ENCODE measurements at places on chromosomes 7 and 10. TPM values are rescaled to one million over a fixed set of nuclear protein-coding genes. Genes with fewer than 3 reads are reported as not detected.
A peak's percentile ranks its signal among the peaks of the same experiment; 100 is the strongest.

- no peak for DNase-seq
- no peak overlapping the region for H3K4me3 ChIP-seq
- peak overlapping the region; percentile 39 for H3K27ac ChIP-seq
- peaks cover 15% of the 10 kb centered on the region for H3K4me1 ChIP-seq
- H3K27me3 ChIP-seq, result no peaks in the 10 kb centered on the region
- H3K36me3 ChIP-seq, result peaks cover 7% of the 10 kb centered on the region
Observed at GRCh38 chr7:140364819-140365218, 33.5 kb downstream of the SLC37A3 start.

GRCh38 chr10:99555825-99556523, 23.2 kb downstream of the NKX2-3 start:
- DNase-seq, result no peak
- peaks cover 7% of the 10 kb centered on the region for H3K4me1 ChIP-seq
- H3K4me3 ChIP-seq, result no peak overlapping the region
- no peak overlapping the region for H3K27ac ChIP-seq

GRCh38 chr10:86729677-86730076, 26.7 kb upstream of the BMPR1A start:
- peaks cover 3% of the 10 kb centered on the region for H3K4me1 ChIP-seq
- no peak for DNase-seq
- H3K4me3 ChIP-seq, result no peak overlapping the region
- H3K36me3 ChIP-seq, result peaks cover 4% of the 10 kb centered on the region

The MDFIC gene
- 90.2 TPM for total RNA-seq

GRCh38 chr10:25263931-25264330, 89.1 kb downstream of the GPR158 start:
- no peaks in the 10 kb centered on the region for H3K36me3 ChIP-seq
- no peaks in the 10 kb centered on the region for H3K27me3 ChIP-seq
- DNase-seq, result no peak
- no peak overlapping the region for H3K4me3 ChIP-seq
- H3K4me1 ChIP-seq, result no peaks in the 10 kb centered on the region

The GRID2IP gene
- 0.18 TPM for total RNA-seq

DNA sequence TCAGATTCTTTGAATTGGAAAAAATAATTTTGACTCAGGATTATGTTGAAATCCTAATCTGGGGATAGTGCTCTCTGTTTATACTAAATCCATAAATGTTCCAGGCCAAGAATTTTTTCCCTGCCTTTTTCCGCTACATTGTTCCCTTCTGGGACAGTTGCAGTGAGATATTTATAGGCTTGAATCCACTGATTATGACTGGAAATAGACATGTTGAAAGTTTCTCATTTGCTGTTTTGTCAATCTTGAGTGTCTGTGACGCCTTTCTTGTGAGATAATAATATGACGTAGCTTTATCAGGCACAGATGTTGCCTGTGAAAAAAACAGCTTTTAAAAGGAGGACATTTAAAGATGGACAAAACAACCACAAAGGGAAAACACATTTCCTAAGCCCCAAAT, 155.9 kb downstream of the ARID5B start:
- peaks cover 13% of the 10 kb centered on the region for H3K36me3 ChIP-seq
- H3K27ac ChIP-seq, result no peak overlapping the region
- H3K27me3 ChIP-seq, result no peaks in the 10 kb centered on the region

DNA sequence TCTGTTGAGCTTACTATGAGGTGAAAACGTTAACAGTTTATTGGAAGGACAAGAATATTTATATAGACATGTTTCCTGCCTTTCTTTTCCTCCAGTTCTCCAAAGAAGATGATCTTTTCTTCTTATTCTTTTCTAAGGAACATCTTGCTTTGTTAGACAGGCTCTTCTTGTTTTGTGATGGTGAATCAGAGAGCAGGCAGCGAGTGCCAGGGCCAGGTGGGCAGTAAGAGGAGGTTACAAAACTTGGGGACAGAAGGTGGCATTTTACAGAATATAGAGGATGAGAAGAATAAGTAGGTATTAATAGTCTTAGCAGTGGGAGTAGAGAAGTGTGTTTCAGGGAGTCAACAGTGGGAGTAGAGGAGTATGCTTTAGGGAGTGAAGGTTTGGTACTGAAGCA, 223.6 kb downstream of the ARL4A start:
- no peak overlapping the region for H3K27ac ChIP-seq
- peaks cover 2% of the 10 kb centered on the region for H3K36me3 ChIP-seq
- no peak for DNase-seq
- peaks cover 8% of the 10 kb centered on the region for H3K4me1 ChIP-seq

- H3K4me1 ChIP-seq, result peaks cover 4% of the 10 kb centered on the region
- no peak overlapping the region for H3K27ac ChIP-seq
- no peaks in the 10 kb centered on the region for H3K27me3 ChIP-seq
- no peak overlapping the region for H3K4me3 ChIP-seq
- DNase-seq, result no peak
Observed at GRCh38 chr7:92898798-92899197, 62.4 kb upstream of the CDK6 start.

GRCh38 chr7:103299660-103300059, 2.4 kb downstream of the PMPCB start:
- H3K4me1 ChIP-seq, result peaks cover 26% of the 10 kb centered on the region
- no peak for DNase-seq
- no peak overlapping the region for H3K4me3 ChIP-seq
- H3K36me3 ChIP-seq, result no peaks in the 10 kb centered on the region

DNA sequence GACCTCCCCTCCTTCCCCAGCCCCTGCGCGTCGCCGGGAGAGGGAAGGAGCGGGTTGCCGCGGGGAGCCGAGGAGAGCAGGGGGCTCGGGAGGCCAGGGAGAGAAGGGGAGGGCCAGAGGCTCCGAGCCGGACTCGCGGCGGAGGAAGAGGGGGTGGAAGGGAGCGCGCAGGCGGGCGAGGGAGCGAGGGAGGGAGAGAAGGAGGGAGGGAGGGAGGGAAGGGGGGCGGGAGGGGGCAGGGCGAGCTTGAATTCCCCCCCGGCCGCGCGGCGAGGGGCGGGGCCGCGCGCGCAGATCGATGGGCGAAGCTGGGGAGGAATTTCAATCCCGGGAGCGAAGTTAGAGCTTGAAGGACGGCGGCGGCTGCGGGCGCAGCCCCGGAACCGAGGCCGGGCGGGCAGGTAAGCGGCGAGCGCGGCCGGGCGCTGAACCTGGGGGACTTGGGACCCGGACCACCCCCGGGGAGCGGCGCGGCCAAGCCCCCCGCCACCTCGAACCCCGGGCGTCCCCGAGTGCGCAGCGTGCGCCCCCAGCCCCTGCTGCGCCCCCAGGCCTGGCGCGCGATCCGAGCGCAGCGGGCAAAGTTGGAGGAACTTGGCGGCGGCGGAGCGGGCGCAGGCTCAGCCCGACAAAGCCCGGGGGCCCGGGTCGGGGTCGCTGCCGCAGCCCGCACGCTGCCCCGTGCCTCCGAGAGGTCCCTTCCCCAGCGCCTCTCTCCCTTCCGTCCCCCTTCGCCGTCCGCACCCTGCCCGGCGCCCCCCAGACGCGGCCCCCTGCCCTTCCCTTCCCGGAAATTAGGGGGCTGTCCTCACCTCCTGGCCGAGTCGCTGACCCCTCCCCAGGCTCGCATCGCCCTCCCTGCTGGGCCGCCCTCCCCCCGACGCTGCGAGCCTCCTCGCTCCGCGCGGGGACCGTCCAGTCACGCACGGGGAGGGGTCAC, at the start of gene ELFN1:
ELFN1 (plus strand) TSS at position 324 of the 940 bp plus-strand sequence. CDS start 74,320 bp downstream, outside the sequence.
- peaks cover 2% of the 10 kb centered on the region for H3K36me3 ChIP-seq
- H3K4me3 ChIP-seq, result peak within 1 kb of the TSS; percentile 79
- peaks cover 5% of the 10 kb centered on the region for H3K4me1 ChIP-seq
- H3K27me3 ChIP-seq, result peaks cover 28% of the 10 kb centered on the region
- no peak within 1 kb of the TSS for H3K27ac ChIP-seq
- DNase-seq, result no peak

DNA sequence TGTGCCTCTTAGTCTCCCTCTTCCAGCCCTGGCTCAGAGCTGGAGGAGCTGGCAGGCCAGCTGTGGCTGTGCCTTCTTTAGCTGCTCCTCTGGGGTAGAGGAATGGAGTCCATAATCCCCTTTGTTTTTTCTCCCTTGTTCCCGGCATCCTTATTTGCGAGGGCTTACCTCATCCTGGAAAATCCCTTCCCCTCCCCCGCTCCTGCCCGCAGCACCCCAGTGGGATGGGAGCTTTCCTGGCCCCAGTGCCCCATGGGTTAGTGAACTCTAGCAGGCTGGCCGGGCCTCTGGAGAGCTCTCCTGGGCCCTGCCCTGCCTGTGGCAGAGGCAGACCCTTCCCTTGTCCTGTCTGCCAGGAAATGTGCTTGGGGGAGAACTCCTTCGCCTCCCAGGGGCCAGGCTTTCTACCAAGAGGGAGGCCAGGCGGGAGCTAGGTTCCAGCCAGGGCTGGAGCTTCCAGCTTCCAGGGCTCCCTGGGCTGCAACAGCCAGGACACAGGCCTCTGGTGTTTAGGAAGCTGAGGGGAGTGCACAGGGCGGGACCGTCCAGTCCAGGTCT, 16.5 kb upstream of the TRIM8 start:
- no peak for DNase-seq
- peaks cover 5% of the 10 kb centered on the region for H3K36me3 ChIP-seq
- H3K4me1 ChIP-seq, result peaks cover 13% of the 10 kb centered on the region

The CDH23 gene
- total RNA-seq, result 8.1 TPM

The MRC1 gene
- 0.39 TPM for total RNA-seq

GRCh38 chr10:86439544-86439943, 72.9 kb upstream of the GRID1 start:
- peaks cover 5% of the 10 kb centered on the region for H3K36me3 ChIP-seq
- DNase-seq, result no peak
- H3K4me1 ChIP-seq, result peaks cover 16% of the 10 kb centered on the region
- no peak overlapping the region for H3K4me3 ChIP-seq

DNA sequence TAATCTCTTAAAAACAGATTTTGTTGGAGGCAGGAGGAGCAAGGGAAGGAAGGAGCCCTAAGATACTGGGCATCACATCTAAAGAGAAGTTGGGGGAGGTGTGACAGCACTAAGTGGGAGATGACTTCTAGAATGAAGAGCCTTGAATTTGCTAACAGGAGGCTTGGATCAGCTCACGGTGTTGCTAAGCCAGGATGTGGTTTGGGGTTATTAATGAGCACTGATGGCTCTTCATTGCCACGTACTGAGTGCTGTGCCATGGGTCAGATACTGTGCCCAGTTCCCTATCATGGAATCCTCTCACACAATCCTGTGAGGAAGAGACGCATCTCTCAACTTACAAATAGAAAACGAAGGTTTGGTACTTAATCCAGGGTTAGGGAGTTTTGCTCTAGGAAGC, 78.5 kb downstream of the C7orf25 start:
- no peak overlapping the region for H3K27ac ChIP-seq
- no peak overlapping the region for H3K4me3 ChIP-seq
- peaks cover 3% of the 10 kb centered on the region for H3K36me3 ChIP-seq
- H3K27me3 ChIP-seq, result peaks cover 56% of the 10 kb centered on the region

The ZNF680 gene
- total RNA-seq, result 8.3 TPM

DNA sequence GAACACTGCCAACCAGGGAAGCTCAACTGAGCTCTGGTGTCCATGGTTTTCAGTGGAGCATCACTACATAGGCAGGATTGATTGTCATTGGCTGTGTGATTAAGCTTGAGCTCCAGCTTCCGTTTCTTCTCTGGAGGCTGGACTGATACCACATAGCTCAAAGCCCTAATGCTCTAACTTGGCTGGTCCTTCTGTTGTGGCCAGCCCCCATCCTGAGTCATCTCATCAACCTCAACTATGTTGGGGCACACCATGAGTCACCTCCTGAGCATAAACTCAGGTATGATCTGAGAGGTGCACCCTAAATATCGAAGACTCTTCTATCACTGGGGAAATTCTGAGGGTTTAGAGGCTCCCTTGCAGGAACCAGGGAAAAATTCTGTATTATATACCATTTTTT, 114.5 kb upstream of the INHBA start:
- H3K4me1 ChIP-seq, result no peaks in the 10 kb centered on the region
- peaks cover 2% of the 10 kb centered on the region for H3K36me3 ChIP-seq
- no peak for DNase-seq
- H3K4me3 ChIP-seq, result no peak overlapping the region

- H3K4me3 ChIP-seq, result no peak overlapping the region
- peaks cover 30% of the 10 kb centered on the region for H3K27me3 ChIP-seq
- H3K4me1 ChIP-seq, result no peaks in the 10 kb centered on the region
- no peaks in the 10 kb centered on the region for H3K36me3 ChIP-seq
- no peak overlapping the region for H3K27ac ChIP-seq
- DNase-seq, result no peak
Observed at GRCh38 chr7:22154143-22154529, 202.8 kb downstream of the RAPGEF5 start.

DNA sequence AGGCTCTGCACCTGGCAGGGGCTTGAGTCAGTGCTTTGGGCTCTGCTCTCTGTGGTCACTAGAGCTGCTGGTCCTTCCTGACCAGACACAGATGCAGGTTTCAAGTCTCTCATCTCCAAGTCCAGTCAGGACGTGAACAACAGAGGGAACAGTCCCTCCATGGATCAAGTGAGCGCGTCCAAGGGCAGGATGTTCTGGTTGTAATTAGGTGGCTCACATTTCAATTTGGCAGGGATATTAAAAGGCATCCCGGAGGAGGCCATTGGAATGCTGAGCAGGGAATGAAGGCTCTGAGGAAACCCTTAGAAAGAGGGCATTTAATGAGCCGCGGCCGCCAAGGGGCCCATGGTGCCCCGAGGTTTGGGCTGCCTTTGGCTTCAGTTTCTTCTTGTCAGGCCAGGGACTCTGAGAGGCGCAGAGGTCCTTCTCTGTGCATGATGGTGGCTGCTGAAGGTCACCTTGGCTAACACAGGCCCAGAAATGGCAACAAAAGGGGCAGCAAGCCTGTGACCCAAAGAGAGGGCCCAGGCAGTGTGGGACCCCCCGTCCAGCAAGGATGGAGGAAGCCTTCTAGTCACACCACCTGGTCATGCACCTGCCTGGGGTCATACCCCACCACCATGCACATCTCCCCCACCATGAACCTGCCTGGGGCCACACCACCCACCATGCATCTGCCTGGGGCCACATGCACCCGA, 30.7 kb upstream of the INPP5A start:
- H3K4me1 ChIP-seq, result peaks cover 3% of the 10 kb centered on the region
- DNase-seq, result no peak
- peaks cover 19% of the 10 kb centered on the region for H3K27me3 ChIP-seq

GRCh38 chr7:81925530-81925929, 155.7 kb upstream of the HGF start:
- no peak overlapping the region for H3K4me3 ChIP-seq
- no peak for DNase-seq
- no peak overlapping the region for H3K27ac ChIP-seq
- no peaks in the 10 kb centered on the region for H3K4me1 ChIP-seq
- H3K36me3 ChIP-seq, result no peaks in the 10 kb centered on the region

The ATOH7 gene
- total RNA-seq, result not detected

DNA sequence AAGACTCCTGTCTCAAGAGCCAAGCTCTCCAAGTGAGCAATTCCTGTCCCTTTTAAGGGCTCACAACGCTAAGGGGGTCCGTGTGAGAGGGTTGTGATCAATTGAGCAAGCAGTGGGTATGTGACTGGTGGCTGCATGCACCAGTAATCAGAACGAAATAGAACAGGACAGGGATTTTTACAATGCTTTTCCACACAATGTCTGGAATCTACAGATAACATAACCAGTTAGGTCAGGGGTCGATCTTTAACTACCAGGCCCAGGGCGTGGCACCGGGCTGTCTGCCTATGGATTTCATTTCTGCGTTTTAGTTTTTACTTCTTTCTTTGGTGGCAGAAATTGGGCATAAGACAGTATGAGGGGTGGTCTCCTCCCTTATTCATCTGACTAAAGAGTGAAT, 54.9 kb upstream of the SP4 start:
- H3K27me3 ChIP-seq, result no peaks in the 10 kb centered on the region
- DNase-seq, result no peak
- no peak overlapping the region for H3K4me3 ChIP-seq
- no peaks in the 10 kb centered on the region for H3K36me3 ChIP-seq
- H3K4me1 ChIP-seq, result peaks cover 5% of the 10 kb centered on the region

The TRPV5 gene
- total RNA-seq, result not detected
